CD4-positive, alpha-beta T cell (primary cell): ENCODE measurements at places on chromosomes 13 and 19. TPM values are rescaled to one million over a fixed set of nuclear protein-coding genes. Genes with fewer than 3 reads are reported as not detected.

DNA sequence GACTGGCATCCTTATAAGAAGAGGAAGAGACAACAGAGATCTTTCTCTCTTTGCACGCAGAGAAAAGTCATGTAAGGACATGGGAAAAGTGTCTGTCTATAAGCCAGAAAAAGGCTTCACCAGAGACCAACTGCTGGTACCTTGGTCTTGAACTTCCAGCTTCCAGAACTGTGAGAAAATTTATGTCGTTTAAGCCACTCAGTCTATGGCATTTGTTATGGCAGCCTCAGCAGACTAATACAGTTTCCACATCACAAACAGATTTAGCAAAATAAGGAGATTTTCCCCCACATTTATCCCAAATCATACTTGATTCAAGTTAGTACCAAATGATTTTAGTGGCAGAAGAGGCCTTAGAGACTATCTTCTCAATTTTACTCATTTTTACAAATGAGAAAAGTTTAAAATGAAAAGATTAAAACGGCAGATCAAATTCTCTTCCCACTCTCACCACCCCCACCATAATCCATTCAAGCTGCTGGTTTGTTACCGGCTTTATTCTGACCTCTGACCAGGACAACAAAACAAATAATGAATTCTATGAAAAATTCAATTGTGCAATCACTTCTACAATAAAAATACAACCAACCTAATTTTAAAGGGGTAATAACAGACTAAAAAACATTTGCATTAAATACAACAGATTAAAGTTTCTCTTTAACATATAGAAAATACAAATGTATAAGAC is 316.3 kb downstream of the TBC1D4 start:
- no peak overlapping the region for H3K4me3 ChIP-seq
- no peak overlapping the region for H3K27ac ChIP-seq
- no peak for DNase-seq

DNA sequence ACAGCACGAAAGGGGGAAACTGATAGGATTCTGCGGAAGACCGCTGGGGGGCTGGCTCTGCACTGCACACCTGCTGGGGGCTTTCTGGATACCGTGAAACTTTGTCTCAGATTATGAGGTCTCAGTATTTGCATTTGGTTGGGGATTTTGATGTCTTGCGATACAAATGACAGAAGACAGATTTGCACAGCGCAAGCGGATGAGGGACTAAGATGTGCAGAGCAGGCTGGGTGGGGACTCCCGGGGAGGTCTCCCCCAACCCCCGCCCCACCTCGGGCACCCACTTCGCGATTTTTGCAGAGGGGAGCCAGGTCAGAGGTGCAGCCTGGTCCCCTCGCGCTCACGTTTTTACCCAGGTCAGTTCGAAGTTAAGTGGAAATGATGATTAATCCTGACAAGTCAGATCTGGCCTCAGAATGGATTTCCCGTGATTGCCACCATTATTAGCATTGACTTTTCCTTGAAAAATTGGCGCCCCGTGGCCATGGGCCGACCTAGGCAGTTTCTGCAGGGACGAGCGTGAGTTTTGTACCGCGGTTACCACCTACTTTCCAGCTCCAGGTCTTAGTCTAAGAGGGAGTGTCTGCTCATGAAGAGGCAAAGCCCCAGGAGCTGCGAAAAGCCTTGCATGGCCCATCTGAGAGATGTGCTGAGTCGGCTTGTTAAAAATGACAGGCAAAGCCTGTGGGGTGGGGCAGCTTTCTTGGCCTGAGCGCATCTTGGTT is 1.3 kb upstream of the GJB2 start:
- H3K36me3 ChIP-seq, result no peaks in the 10 kb centered on the region
- H3K4me3 ChIP-seq, result peak overlapping the region; percentile 47
- DNase-seq, result no peak
- peaks cover 28% of the 10 kb centered on the region for H3K4me1 ChIP-seq
- H3K27ac ChIP-seq, result no peak overlapping the region
- peaks cover 66% of the 10 kb centered on the region for H3K27me3 ChIP-seq

GRCh38 chr19:33340991-33341390 is 32.5 kb upstream of the CEBPG start:
- H3K27ac ChIP-seq, result no peak overlapping the region
- peaks cover 15% of the 10 kb centered on the region for H3K27me3 ChIP-seq
- H3K4me3 ChIP-seq, result no peak overlapping the region
- H3K36me3 ChIP-seq, result no peaks in the 10 kb centered on the region

- no peak overlapping the region for H3K4me3 ChIP-seq
- H3K36me3 ChIP-seq, result peaks cover 16% of the 10 kb centered on the region
- H3K27me3 ChIP-seq, result no peaks in the 10 kb centered on the region
- DNase-seq, result no peak
- H3K4me1 ChIP-seq, result peaks cover 33% of the 10 kb centered on the region
- no peak overlapping the region for H3K27ac ChIP-seq
These were observed 146.6 kb downstream of the KLF12 start for GRCh38 chr13:73987618-73988017.

- peaks cover 6% of the 10 kb centered on the region for H3K27me3 ChIP-seq
- no peak for DNase-seq
- peaks cover 48% of the 10 kb centered on the region for H3K4me1 ChIP-seq
- peak overlapping the region; percentile 12 for H3K4me3 ChIP-seq
- no peak overlapping the region for H3K27ac ChIP-seq
- no peaks in the 10 kb centered on the region for H3K36me3 ChIP-seq
These were observed 662 bp downstream of the CBARP start for GRCh38 chr19:1237027-1237659.

- no peaks in the 10 kb centered on the region for H3K4me1 ChIP-seq
- DNase-seq, result no peak
- no peaks in the 10 kb centered on the region for H3K36me3 ChIP-seq
- H3K27me3 ChIP-seq, result no peaks in the 10 kb centered on the region
- no peak overlapping the region for H3K4me3 ChIP-seq
- no peak overlapping the region for H3K27ac ChIP-seq
These were observed 52.5 kb upstream of the RXFP2 start for GRCh38 chr13:31686670-31687425.

GRCh38 chr13:106614874-106615273 is 46.9 kb upstream of the ARGLU1 start:
- no peaks in the 10 kb centered on the region for H3K36me3 ChIP-seq
- no peak for DNase-seq
- no peaks in the 10 kb centered on the region for H3K27me3 ChIP-seq
- no peak overlapping the region for H3K4me3 ChIP-seq
- H3K27ac ChIP-seq, result no peak overlapping the region

GRCh38 chr13:37995092-37995491 is 125.5 kb upstream of the TRPC4 start:
- no peak for DNase-seq
- no peaks in the 10 kb centered on the region for H3K27me3 ChIP-seq
- H3K36me3 ChIP-seq, result no peaks in the 10 kb centered on the region
- no peak overlapping the region for H3K4me3 ChIP-seq

Gene MARCHF2
- total RNA-seq, result 20.0 TPM

Gene SPACA4
- not detected for total RNA-seq

Gene KIR2DL3
- not detected for total RNA-seq

Gene ADPRHL1
- 0.42 TPM for total RNA-seq
